ENCODE measurements at places on chromosomes 2 and 18. TPM values are rescaled to one million over a fixed set of nuclear protein-coding genes. Genes with fewer than 3 reads are reported as not detected.
A peak's percentile ranks its signal among the peaks of the same experiment; 100 is the strongest.

DNA sequence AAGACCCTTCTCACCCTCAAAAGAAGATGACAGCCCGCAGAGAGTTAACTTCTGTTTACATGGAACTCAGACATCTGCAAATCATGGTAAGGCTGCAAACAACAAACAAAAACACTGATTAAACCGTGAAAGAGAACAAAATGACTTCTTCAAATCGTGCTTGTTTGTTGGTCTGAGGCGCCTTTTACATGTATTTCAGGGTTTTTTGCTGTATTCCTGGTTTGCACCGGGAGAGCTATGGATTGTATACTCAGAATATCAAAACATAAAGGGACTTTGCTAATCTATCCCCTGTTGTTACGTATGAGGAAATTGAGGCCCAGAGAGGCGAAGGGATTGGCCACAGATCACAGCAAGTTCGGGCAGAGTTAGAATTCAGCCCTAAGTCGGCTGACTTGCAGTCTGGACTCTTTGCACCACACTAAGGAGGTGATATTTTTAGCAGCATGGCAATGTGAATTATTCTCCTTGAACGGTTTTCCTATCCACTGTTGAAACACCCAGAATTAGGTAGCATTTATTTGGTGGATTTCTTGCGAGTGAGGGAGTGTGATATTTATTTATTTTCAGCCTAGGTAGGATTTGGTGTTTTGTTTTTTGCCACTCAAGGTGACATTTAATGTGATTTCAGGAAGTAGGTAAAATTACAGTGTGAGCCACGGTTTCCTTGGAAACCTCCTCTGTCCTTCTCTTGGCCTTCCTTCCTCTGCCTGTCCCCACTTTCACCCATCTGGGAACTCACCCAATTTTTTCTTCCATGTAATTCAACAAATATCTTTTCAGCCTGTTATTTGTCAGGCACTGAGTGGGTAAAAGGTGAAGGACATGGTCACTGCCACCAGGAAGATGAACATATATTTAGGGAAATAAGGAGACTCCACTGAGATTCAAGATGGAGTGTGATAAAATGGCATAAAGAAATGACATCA lies 980 bp upstream of the PDE6D start:
- H3K4me1 ChIP-seq = peaks cover 49% of the 10 kb centered on the region

DNA sequence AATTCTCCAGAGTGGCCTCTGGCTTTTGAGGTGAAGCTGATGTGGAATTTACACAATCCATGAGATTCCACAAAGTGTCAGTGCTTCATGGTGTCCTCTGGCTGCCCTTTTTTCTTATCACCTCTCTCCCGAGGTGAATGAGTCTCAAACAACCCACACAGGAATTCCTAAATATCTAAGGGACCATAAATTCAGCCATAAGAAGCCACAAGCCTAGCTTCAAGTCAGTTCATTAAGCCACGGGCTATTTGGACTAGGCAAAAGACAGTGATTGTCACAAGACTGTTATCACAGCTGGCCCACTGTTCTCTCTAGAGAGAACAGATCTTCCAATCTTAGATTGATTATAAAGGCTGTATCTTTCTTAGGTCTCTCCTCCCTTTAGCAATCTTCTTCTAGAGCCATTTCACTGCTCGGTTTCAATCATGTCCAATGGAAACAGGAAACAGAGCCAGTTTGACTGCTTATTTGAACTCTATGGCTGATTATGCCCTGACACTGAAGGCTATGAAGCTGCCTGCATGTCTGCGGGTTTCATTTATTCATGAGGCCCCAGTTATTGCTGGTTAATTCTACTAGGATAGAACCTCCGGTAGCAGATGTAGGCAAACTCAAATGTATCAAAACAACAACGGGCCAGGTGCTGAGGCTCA lies 4.1 kb downstream of the NEMP2 start:
- H3K36me3 ChIP-seq = peaks cover 11% of the 10 kb centered on the region
- peaks cover 69% of the 10 kb centered on the region for H3K4me1 ChIP-seq
- DNase-seq = no peak
- H3K27ac ChIP-seq = peak overlapping the region; percentile 42

BCL11A gene
- total RNA-seq = 0.57 TPM

DNA sequence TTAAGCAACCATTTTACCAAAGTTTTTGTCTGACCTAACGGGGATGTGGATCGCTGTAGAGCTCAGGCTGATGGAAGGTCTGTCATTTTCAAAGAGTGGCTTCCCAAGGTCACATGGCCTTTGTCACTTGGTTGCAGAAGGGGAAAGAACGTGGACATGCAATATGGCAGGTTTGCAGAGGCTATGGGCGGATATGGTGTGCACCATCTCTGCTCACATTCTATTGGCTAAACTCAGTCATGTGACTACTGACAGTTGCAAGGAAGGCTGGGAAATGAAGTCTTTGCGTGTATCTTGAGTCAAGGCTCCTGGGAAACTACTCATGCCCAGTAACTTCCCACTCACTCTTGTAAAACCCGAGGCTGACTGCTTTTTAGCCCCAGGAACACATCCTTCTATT lies 96.8 kb downstream of the ST6GAL2 start:
- H3K27me3 ChIP-seq = no peaks in the 10 kb centered on the region
- no peaks in the 10 kb centered on the region for H3K4me1 ChIP-seq
- H3K36me3 ChIP-seq = no peaks in the 10 kb centered on the region
- H3K4me3 ChIP-seq = no peak overlapping the region
- DNase-seq = no peak
- H3K27ac ChIP-seq = no peak overlapping the region

CTLA4 gene
- total RNA-seq = 127 TPM

GRCh38 chr18:13612196-13612997 lies 114.0 kb downstream of the FAM210A start:
- H3K27ac ChIP-seq = peak overlapping the region; percentile 87
- peak; percentile 83 for DNase-seq
- peak overlapping the region; percentile 72 for H3K4me3 ChIP-seq
- H3K36me3 ChIP-seq = peaks cover 13% of the 10 kb centered on the region
- H3K4me1 ChIP-seq = peaks cover 91% of the 10 kb centered on the region

GRCh38 chr2:188380280-188380679 lies 88.6 kb downstream of the GULP1 start:
- no peaks in the 10 kb centered on the region for H3K27me3 ChIP-seq
- DNase-seq = no peak
- no peak overlapping the region for H3K4me3 ChIP-seq
- H3K4me1 ChIP-seq = no peaks in the 10 kb centered on the region

GRCh38 chr2:120318626-120319025 lies 27.3 kb upstream of the INHBB start:
- no peaks in the 10 kb centered on the region for H3K36me3 ChIP-seq
- H3K27me3 ChIP-seq = no peaks in the 10 kb centered on the region
- no peak for DNase-seq
- H3K27ac ChIP-seq = no peak overlapping the region
- H3K4me1 ChIP-seq = peaks cover 16% of the 10 kb centered on the region
- no peak overlapping the region for H3K4me3 ChIP-seq

GRCh38 chr2:23904692-23905091 lies 22.2 kb downstream of the ATAD2B start:
- H3K4me3 ChIP-seq = no peak overlapping the region
- DNase-seq = no peak
- no peaks in the 10 kb centered on the region for H3K27me3 ChIP-seq
- H3K27ac ChIP-seq = no peak overlapping the region

GRCh38 chr2:191150230-191150599 lies 579 bp downstream of the STAT4 start:
- peak overlapping the region; percentile 96 for H3K27ac ChIP-seq
- H3K36me3 ChIP-seq = peaks cover 30% of the 10 kb centered on the region
- H3K4me1 ChIP-seq = peaks cover 66% of the 10 kb centered on the region
- no peak for DNase-seq
- H3K4me3 ChIP-seq = peak overlapping the region; percentile 93
- H3K27me3 ChIP-seq = no peaks in the 10 kb centered on the region
